ENCODE measurements at places on chromosomes 4 and X. TPM values are rescaled to one million over a fixed set of nuclear protein-coding genes. Genes with fewer than 3 reads are reported as not detected.

- DNase-seq: no peak
- H3K4me1 ChIP-seq: no peaks in the 10 kb centered on the region
- H3K4me3 ChIP-seq: no peak overlapping the region
Measured at GRCh38 chrX:87409113-87409841, 108.3 kb upstream of the KLHL4 start.

GRCh38 chr4:134189949-134190348, 11.6 kb downstream of the PABPC4L start:
- H3K27me3 ChIP-seq: no peaks in the 10 kb centered on the region
- H3K4me1 ChIP-seq: no peaks in the 10 kb centered on the region
- DNase-seq: no peak
- H3K4me3 ChIP-seq: no peak overlapping the region
- H3K27ac ChIP-seq: no peak overlapping the region

- H3K4me1 ChIP-seq: peaks cover 3% of the 10 kb centered on the region
- no peak overlapping the region for H3K27ac ChIP-seq
- H3K36me3 ChIP-seq: no peaks in the 10 kb centered on the region
- no peak for DNase-seq
- H3K27me3 ChIP-seq: no peaks in the 10 kb centered on the region
Measured at GRCh38 chr4:152258391-152258790, 277.5 kb downstream of the FBXW7 start.

GRCh38 chr4:121791481-121791880, 9.6 kb upstream of the EXOSC9 start:
- H3K27ac ChIP-seq: no peak overlapping the region
- H3K27me3 ChIP-seq: no peaks in the 10 kb centered on the region
- H3K36me3 ChIP-seq: no peaks in the 10 kb centered on the region
- DNase-seq: no peak
- H3K4me3 ChIP-seq: no peak overlapping the region

DNA sequence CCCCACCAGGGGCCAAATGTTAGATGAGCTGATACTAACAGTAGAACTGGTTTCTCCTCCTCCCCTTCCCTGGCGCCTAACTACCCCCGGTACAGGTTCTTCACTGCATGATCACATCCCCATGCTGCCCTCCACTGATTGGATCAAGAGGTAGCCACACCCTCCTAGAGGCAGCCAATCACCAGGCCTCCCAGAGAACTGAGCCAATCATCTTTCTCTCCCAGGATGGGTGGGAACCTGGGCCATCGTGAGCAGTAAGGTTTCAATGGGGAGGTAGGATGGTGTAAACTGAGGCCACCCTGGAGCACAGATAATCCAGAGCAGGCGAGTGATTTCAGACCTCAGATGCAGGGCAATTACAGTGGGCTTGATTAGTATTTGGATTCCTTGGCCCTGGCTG, 64.2 kb downstream of the PPP2R2C start:
- H3K36me3 ChIP-seq: no peaks in the 10 kb centered on the region
- H3K4me1 ChIP-seq: no peaks in the 10 kb centered on the region
- H3K27me3 ChIP-seq: no peaks in the 10 kb centered on the region

DNA sequence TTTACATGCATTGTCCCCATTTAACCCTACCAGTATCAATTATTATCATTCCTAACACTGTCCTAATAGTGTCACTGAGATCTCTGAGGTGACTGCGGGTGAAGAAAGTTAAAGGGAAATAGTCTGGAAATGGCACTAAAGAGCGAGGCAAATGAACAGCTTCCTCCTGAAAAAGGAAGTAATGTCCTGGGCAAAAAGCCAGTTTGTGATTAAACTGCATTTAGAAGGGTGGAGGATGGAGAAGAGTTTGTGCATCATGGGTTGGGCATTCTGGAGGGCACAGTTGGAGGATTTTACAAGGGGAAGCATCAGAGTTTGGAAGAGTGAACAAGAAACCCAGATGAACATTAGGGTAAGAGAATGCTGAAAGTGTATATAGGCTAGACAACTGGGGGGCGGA, 60.5 kb upstream of the SLC25A4 start:
- no peaks in the 10 kb centered on the region for H3K4me1 ChIP-seq
- H3K27ac ChIP-seq: no peak overlapping the region

DNA sequence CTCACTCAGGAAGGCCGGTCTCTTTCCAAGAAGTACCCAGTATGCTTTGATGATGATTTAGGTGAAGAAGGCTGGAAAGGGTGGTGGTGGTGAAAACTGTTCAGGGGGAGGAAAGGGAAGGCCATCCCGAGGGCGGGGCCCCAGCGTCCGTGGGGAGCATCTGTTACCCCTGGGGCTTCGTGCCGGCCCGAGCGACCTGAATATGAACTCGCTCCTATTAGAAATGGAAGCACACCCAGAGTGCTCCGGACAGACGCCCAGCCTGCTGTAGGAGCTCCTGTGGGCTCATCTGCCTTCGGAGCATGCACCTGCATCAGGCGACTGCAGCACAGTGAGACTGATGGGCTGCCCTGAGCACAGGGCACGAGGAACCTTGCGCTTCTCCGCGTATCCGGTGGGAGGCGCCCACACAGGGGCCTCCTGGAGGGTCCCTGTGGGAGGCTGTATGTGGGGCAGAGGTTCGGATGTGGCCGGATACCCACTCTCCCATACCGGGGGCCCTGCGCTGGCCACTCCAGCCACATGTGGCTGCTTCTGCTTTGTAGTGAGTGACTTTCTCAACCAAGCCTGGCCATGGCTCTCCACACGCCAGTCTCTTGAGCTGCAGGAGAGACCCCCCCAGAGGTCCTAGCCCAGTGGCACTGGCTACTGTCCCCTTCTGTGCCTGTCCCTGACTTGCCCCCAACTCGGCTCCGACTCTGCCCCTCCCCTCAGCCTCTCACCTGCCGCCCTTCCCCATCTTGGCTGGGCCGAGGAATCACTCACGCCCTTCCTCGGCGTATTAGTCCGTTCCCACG, 36.7 kb downstream of the FGFRL1 start:
- no peak overlapping the region for H3K4me3 ChIP-seq
- peaks cover 10% of the 10 kb centered on the region for H3K27me3 ChIP-seq
- H3K4me1 ChIP-seq: peaks cover 10% of the 10 kb centered on the region
- DNase-seq: no peak

GRCh38 chr4:42150653-42151567, 1.5 kb downstream of the BEND4 start:
- H3K4me3 ChIP-seq: peak overlapping the region; percentile 35
- no peaks in the 10 kb centered on the region for H3K36me3 ChIP-seq
- DNase-seq: peak; percentile 73

GRCh38 chrX:130726661-130727060, 176.3 kb downstream of the ENOX2 start:
- no peaks in the 10 kb centered on the region for H3K36me3 ChIP-seq
- no peak overlapping the region for H3K27ac ChIP-seq
- H3K27me3 ChIP-seq: no peaks in the 10 kb centered on the region
- H3K4me3 ChIP-seq: no peak overlapping the region
- DNase-seq: no peak

DNA sequence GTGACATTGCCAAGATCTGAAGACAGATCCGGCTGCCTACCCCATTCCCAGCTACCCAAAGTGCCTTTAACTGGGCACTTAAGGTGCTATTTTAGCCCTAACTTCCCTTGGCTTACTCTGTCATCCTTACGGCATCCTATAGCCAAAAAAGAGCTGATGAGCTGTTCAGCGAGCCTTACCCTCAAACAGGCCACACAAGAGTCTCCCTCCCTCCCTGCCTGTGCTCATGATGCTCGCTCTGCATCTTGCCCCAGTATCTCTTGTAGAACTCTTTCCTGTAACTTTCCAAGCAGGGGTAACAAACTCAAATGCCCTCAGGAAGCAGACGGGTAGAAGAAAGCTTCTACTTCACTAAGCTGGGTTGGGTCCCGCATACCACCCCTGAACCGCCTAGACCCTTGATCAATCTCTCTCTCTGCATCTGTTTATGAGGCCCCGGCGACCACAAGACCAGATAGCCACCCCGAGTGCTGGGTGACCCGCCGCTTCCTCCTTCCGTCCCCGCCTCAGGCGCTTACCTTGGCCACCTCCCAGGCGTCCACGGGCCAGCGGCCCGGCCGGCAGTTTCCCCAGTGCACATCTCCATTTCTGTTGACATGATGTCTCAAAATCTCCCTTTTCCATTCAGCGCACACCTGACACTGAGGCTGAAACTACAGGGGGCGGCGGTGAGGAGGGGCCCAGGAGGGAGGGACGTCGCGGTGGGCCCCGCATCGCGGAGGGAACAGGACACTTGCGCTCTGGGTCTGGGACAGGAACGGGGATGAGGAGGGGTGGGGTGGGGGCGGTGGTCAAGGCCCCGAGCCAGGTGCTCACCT, 663 bp downstream of the CXorf38 start:
- H3K27ac ChIP-seq: peak overlapping the region; percentile 94
- no peak for DNase-seq
- H3K4me1 ChIP-seq: peaks cover 45% of the 10 kb centered on the region
- peaks cover 9% of the 10 kb centered on the region for H3K36me3 ChIP-seq
- H3K4me3 ChIP-seq: peak overlapping the region; percentile 76

GRCh38 chr4:113645771-113646441, 115.6 kb downstream of the CAMK2D start:
- H3K27ac ChIP-seq: peak overlapping the region; percentile 63
- H3K4me3 ChIP-seq: no peak overlapping the region
- DNase-seq: no peak
- peaks cover 32% of the 10 kb centered on the region for H3K4me1 ChIP-seq

GRCh38 chr4:140268186-140268841, 105.1 kb upstream of the SCOC start:
- H3K27me3 ChIP-seq: no peaks in the 10 kb centered on the region
- H3K36me3 ChIP-seq: no peaks in the 10 kb centered on the region
- H3K4me3 ChIP-seq: no peak overlapping the region
- no peak overlapping the region for H3K27ac ChIP-seq
- no peak for DNase-seq
- peaks cover 7% of the 10 kb centered on the region for H3K4me1 ChIP-seq

GRCh38 chr4:109125084-109125483, 177.4 kb downstream of the COL25A1 start:
- DNase-seq: no peak
- no peak overlapping the region for H3K4me3 ChIP-seq
- no peaks in the 10 kb centered on the region for H3K27me3 ChIP-seq
- H3K4me1 ChIP-seq: no peaks in the 10 kb centered on the region
- H3K36me3 ChIP-seq: no peaks in the 10 kb centered on the region

DNA sequence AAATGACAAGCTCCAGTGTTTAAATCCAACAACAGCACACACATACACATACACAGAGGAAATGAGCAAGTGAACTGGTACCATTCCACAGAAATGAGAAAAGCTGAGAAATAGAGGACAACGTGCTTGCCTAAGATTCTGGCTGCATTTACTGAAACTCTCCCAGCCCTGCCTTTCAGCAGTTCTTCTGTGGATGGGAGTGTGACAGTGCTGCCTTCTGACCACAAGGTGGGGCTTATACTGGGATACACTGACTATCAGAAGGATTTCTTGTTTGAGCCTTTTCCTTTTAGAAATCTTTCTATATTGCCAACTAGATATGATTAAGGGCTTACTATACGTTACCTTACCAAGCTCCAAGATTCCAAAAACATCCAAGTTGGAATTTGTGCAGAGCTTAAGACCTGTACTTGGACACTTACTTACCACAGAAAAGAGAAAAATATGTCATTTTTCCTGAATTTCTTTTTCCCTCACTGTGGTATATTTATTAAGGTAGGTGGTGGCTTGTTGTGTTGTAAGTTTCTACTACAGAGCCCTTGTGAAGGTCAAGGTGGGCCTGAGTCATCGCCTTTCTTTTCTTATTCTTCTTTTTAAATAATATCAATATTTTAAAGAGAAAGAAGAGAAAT, 10.7 kb upstream of the CXCL8 start:
- no peaks in the 10 kb centered on the region for H3K27me3 ChIP-seq
- H3K36me3 ChIP-seq: no peaks in the 10 kb centered on the region
- H3K4me1 ChIP-seq: no peaks in the 10 kb centered on the region
- DNase-seq: no peak

GRCh38 chrX:145687146-145687545, 130.5 kb upstream of the SLITRK2 start:
- no peak overlapping the region for H3K27ac ChIP-seq
- no peak for DNase-seq
- no peaks in the 10 kb centered on the region for H3K27me3 ChIP-seq
- H3K36me3 ChIP-seq: no peaks in the 10 kb centered on the region
- H3K4me1 ChIP-seq: no peaks in the 10 kb centered on the region
- H3K4me3 ChIP-seq: no peak overlapping the region

- no peaks in the 10 kb centered on the region for H3K36me3 ChIP-seq
- no peak for DNase-seq
- no peak overlapping the region for H3K4me3 ChIP-seq
- no peak overlapping the region for H3K27ac ChIP-seq
- H3K27me3 ChIP-seq: no peaks in the 10 kb centered on the region
Measured at GRCh38 chr4:10345381-10345784, 111.8 kb downstream of the ZNF518B start.

- peaks cover 14% of the 10 kb centered on the region for H3K27me3 ChIP-seq
- H3K4me1 ChIP-seq: no peaks in the 10 kb centered on the region
- no peak overlapping the region for H3K4me3 ChIP-seq
- H3K36me3 ChIP-seq: no peaks in the 10 kb centered on the region
- no peak for DNase-seq
Measured at GRCh38 chrX:9786798-9787635, 788 bp downstream of the SHROOM2 start.

DNA sequence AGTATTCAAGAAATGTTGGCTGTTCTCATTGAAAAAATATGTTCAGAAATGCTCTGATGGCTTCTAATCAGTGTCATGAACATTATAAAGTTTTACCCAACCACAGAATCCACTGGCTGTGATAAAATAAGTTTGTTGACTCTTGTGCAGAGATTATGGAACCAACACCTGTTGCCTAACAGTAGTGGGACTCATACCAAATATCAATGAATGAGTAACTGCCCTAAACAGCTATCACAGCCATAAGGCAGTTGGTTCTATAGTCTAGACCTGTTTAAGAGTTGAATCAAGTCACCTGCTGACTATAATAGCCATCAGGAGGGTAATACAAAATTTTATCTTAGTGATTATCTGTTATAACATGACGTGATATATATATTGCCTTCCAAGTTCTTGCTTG, 168.3 kb downstream of the ATOH1 start:
- no peak overlapping the region for H3K27ac ChIP-seq
- no peaks in the 10 kb centered on the region for H3K4me1 ChIP-seq
- no peaks in the 10 kb centered on the region for H3K27me3 ChIP-seq
- no peaks in the 10 kb centered on the region for H3K36me3 ChIP-seq
- no peak for DNase-seq

- H3K27me3 ChIP-seq: no peaks in the 10 kb centered on the region
- H3K27ac ChIP-seq: no peak overlapping the region
- peak; percentile 16 for DNase-seq
- no peaks in the 10 kb centered on the region for H3K36me3 ChIP-seq
- H3K4me1 ChIP-seq: peaks cover 5% of the 10 kb centered on the region
- no peak overlapping the region for H3K4me3 ChIP-seq
Measured at GRCh38 chrX:38561951-38562719, 793 bp downstream of the TSPAN7 start.

GRCh38 chr4:19317377-19317776, 934.3 kb upstream of the SLIT2 start:
- no peaks in the 10 kb centered on the region for H3K36me3 ChIP-seq
- no peaks in the 10 kb centered on the region for H3K4me1 ChIP-seq
- DNase-seq: no peak
- no peak overlapping the region for H3K4me3 ChIP-seq
- no peaks in the 10 kb centered on the region for H3K27me3 ChIP-seq
- H3K27ac ChIP-seq: no peak overlapping the region

Gene SSX2
- total RNA-seq: not detected

Gene IL13RA1
- 36.7 TPM for total RNA-seq

Gene IGBP1
- 51.8 TPM for total RNA-seq

Gene NAA10
- total RNA-seq: 87.3 TPM

Gene FOXR2
- not detected for total RNA-seq

Gene GUCY1A1
- total RNA-seq: 0.25 TPM

Gene MBTPS2
- total RNA-seq: 8.2 TPM

Gene SPACA5
- not detected for total RNA-seq

Measured in B cell (primary cell).